A549 treated with RU486 at 1 μM for 4 hours (cell line): ENCODE measurements at places on chromosomes 4 and X. TPM values are rescaled to one million over a fixed set of nuclear protein-coding genes. Genes with fewer than 3 reads are reported as not detected.

The GPR119 gene
- not detected in 5 replicates for total RNA-seq

The GRIA3 gene
- total RNA-seq: not detected in 5 replicates

The LPAR4 gene
- not detected in 5 replicates for total RNA-seq

The GPC4 gene
- total RNA-seq: not detected in 5 replicates

The COL4A6 gene
- 11.5 to 15.5 TPM (median 15.0 TPM) in 5 replicates for total RNA-seq

The MRPL1 gene
- total RNA-seq: 13.7 to 24.1 TPM (median 22.8 TPM) in 5 replicates

The CFAP99 gene
- 0.07 to 0.22 TPM (median 0.15 TPM) in 4 of 5 replicates, not detected in the other for total RNA-seq

The ZIC3 gene
- not detected in 5 replicates for total RNA-seq

The TBC1D14 gene
- 29.0 to 34.3 TPM (median 33.5 TPM) in 5 replicates for total RNA-seq

The NKX3-2 gene
- total RNA-seq: 0.09 to 0.19 TPM (median 0.14 TPM) in 5 replicates

The NR3C2 gene
- 0.05 TPM in 1 of 5 replicates, not detected in the others for total RNA-seq

The PSAPL1 gene
- 0.03 to 0.13 TPM (median 0.08 TPM) in 5 replicates for total RNA-seq

The ZNF718 gene
- 0.33 to 0.66 TPM (median 0.48 TPM) in 5 replicates for total RNA-seq

The WDFY3 gene
- 6.3 to 8.6 TPM (median 7.8 TPM) in 5 replicates for total RNA-seq

The CT47B1 gene
- not detected in 5 replicates for total RNA-seq

The ENOX2 gene
- total RNA-seq: 6.1 to 9.9 TPM (median 7.9 TPM) in 5 replicates

The TMEM271 gene
- not detected in 5 replicates for total RNA-seq

The SSX2B gene
- not detected in 5 replicates for total RNA-seq

The CCSER1 gene
- not detected in 5 replicates for total RNA-seq
